ENCODE measurements at places on chromosomes 13 and 19. TPM values are rescaled to one million over a fixed set of nuclear protein-coding genes. Genes with fewer than 3 reads are reported as not detected.

Gene C13orf46
- total RNA-seq = 2.6 TPM

Gene CEBPA
- total RNA-seq = 1.6 TPM

Gene ZNF418
- 5.1 TPM for total RNA-seq

Gene EID2B
- total RNA-seq = 37.7 TPM

Gene COX7A1
- total RNA-seq = 0.33 TPM

Gene SLC6A16
- 1.3 TPM for total RNA-seq

Gene APC2
- 11.9 TPM for total RNA-seq

Gene FGF14
- 0.03 TPM for total RNA-seq
